ENCODE measurements at places on chromosomes 2 and 18. TPM values are rescaled to one million over a fixed set of nuclear protein-coding genes. Genes with fewer than 3 reads are reported as not detected.

CAPN10 gene
- total RNA-seq = 15.6 TPM

DNA sequence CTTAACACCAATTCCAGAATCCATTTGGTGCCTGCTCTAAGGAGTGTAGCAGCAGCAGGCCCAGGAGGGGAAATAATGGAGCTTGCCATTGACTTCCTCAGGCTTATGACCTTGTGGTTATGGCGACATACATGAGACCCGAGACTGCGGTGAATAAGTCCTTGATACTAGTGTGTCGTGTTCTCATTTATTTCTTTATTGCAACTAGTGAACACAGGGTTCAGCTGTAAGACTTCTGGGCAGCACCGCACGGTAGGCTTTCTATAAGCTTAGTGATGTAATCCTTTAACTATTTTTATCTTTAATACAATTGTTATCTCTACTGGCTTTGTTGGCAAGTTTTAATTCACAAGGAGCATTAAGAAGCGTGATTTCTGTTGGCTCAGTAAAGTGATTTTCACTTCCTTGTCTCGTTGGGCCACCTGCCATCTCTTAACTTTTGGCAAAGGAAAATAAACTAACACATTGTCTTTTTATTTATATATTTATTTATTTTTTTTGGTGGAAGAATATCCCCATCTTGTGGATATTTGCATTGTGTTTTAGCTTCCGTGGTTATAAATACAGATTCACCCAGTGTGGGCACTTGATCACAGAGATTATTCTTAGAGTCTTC, 139.8 kb downstream of the LTBP1 start:
- DNase-seq = no peak

GRCh38 chr2:17658251-17658843, 95.3 kb downstream of the SMC6 start:
- no peak for DNase-seq

- no peak for DNase-seq
Observed at GRCh38 chr2:28348149-28348567, 44.5 kb upstream of the FOSL2 start.

DNA sequence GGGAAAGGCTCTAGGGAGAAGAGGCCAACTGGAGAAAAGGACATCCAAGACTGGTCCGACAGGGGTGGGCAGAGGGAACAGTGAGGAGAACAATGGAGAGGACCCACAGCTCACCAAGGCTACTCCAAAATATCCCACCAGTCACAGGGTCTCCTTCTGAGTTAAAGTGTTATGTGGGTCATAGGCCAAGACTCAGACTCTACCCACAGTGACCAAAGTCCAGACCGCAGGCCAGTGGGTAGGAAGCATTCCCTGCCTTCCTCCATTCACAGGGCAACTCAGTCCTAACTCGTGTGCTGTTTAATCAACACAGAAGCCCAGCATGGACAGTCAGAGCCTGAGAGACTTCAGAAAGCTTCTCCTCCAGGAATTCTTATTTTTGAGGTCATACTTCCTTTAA, 260.6 kb downstream of the SMAD2 start:
- no peak for DNase-seq

DNA sequence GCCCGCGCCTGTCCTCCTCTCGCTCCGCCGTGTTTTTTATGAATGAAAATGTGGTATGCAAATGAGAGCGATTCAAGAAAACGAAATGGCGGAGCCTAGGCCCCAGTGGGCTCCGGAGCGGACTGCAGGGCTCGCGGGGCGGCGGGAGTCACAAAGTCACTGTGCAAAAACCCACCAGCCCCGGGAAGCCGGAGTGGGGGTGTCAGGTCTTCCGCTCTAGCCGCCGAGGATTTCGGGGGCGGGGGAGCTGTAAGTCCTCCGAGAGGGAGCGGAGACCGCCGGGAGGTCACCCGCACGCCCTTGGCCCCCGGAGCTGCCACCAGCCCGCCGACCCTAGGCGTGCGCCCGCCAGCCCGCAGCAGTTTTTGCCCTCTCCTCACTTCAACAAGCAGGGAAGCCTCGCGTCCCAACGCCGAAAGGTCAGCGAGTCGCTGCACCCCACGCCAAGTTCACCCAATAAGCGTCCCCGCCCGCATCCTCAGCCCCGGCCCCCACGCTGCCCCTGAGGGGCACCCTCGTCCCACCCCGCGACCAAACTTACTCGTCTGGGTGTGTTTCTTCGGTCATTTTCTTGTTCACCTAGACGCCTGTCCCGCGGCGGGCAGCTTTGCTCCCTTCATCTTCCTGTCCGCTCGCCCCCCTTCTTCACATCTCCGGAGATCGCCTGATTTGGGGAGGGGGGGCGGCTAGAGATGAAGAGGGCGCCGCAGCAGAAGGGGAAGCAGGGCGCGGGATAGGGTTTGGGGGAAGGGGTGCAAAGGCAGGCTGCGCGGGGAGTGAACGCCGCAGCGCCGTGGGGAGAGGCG, 775 bp downstream of the SPRED2 start:
- no peak for DNase-seq

MEP1B gene
- total RNA-seq = not detected

CPLX4 gene
- not detected for total RNA-seq

GRCh38 chr2:48250943-48251342, 279.0 kb upstream of the STON1 start:
- no peak for DNase-seq

ACADL gene
- 0.56 TPM for total RNA-seq

ALKAL2 gene
- total RNA-seq = not detected

LIMS2 gene
- total RNA-seq = 6.8 TPM

- DNase-seq = peak; percentile 16
Observed at GRCh38 chr2:201257381-201257955, 2.9 kb upstream of the CASP8 start.

DNA sequence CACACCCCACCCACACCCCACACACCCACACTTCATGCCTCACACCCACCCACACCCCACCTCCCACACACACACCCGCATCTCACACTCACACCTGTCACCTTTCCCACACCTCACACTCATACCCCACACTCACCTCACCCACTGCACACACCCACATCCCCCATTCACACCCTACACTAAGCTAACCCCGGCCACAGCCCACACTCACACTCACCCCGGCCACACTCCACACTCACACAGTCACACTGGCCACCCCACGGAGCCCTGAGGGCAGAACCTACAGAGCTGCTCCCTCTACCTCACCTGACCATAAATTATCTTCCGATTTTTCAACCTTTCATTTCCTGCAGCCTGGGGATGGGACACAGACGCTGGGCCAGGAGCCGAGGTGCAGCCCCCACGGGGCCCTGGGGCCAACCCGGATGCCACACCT, 241.3 kb downstream of the HDAC4 start:
- no peak for DNase-seq
